Naive thymus-derived CD4-positive, alpha-beta T cell (primary cell): ENCODE measurements at places on chromosomes 1 and 21. TPM values are rescaled to one million over a fixed set of nuclear protein-coding genes. Genes with fewer than 3 reads are reported as not detected.

C1QC gene
- not detected for polyA plus RNA-seq

JMJD4 gene
- 32.3 TPM for polyA plus RNA-seq

COL16A1 gene
- 0.31 TPM for polyA plus RNA-seq

IGSF5 gene
- polyA plus RNA-seq, result not detected

PIK3CD gene
- polyA plus RNA-seq, result 74.9 TPM

GPA33 gene
- polyA plus RNA-seq, result 43.6 TPM

GCSAML gene
- polyA plus RNA-seq, result 0.14 TPM
